ENCODE measurements at places on chromosomes 2 and 18. TPM values are rescaled to one million over a fixed set of nuclear protein-coding genes. Genes with fewer than 3 reads are reported as not detected.

The RMND5A gene
- 63.4 TPM for total RNA-seq

The GCG gene
- total RNA-seq, result not detected

The CGREF1 gene
- total RNA-seq, result 34.9 TPM

The MYCN gene
- 5.4 TPM for total RNA-seq

The UGT1A3 gene
- not detected for total RNA-seq

The ALS2 gene
- 46.1 TPM for total RNA-seq

Data from dorsolateral prefrontal cortex (tissue), 122 donors.